ENCODE measurements at places on chromosomes 16 and 17.

DNA sequence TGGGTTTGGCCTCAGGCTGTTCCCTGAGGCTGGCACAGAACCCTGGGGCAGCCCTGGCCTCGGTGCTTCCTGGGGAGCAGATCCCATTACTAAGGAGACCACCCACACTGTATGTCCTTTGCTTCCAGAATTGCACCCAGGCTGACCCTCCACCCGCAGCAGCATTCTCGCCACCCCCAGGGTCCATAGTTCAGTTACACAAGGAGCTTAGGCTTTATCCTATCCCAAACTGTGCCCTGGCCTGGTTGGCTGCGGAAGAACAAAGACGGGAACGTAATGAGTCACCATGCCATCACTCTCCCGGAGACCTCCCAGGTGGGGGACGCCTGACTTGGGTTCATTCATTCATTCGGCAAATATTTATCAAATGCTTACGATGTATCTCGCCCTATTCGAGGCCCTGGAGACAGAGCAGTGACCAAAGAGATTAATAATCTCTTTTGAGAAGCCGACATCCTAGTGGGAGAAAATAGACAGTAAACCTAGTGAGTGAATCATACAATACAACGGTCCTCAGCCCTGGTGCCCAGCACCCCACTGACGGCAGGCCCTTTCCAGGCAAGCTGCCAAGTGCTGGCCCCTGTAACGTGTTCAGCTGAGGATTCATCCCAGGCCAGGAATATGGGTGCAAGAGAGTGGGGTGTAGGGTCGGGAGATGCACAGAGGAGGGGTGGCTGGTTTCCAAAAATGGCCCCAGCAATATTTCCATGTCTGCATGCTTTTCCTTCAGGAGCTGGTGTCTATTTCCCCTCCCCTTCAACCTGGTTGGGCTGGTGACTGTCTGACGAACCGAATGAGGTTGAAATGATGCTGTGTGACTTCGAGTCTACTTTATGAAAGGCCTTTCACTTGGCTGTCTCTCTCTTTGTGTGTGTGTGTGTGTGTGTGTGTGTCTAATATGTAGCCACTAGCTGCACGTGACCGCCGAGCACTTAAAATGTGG lies 134.2 kb downstream of the MGAT5B start:
- DNase-seq, result no peak

DNA sequence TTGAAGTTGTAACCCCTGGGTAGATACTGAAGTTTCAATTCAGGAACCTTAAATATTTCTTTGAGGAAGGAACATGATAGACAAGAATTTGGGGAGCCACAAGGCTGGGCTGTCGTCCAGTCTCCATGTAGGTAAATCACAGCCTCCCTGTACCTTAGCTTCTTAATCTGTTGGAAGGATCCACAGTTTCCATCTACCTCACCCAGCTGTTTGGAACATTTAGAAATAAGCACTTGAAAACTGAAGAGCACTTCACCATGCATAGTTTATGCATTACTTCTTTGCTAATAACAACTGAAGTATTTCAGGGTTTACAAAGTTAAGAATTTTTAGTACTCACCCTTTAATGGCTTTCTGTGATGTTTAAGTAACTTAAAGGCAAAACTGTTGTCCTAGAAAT lies 17.2 kb downstream of the TXNDC11 start:
- DNase-seq, result no peak

GRCh38 chr16:89616623-89617022 lies 3.2 kb downstream of the DPEP1 start:
- peak; percentile 66 for DNase-seq

- DNase-seq, result no peak
These were observed 6.7 kb downstream of the MNT start for GRCh38 chr17:2393954-2394749.

- no peak for DNase-seq
These were observed 32.0 kb downstream of the ZNF469 start for GRCh38 chr16:88414521-88415380.

- no peak for DNase-seq
These were observed 14.5 kb upstream of the RPL13 start for GRCh38 chr16:89545831-89546574.

DNA sequence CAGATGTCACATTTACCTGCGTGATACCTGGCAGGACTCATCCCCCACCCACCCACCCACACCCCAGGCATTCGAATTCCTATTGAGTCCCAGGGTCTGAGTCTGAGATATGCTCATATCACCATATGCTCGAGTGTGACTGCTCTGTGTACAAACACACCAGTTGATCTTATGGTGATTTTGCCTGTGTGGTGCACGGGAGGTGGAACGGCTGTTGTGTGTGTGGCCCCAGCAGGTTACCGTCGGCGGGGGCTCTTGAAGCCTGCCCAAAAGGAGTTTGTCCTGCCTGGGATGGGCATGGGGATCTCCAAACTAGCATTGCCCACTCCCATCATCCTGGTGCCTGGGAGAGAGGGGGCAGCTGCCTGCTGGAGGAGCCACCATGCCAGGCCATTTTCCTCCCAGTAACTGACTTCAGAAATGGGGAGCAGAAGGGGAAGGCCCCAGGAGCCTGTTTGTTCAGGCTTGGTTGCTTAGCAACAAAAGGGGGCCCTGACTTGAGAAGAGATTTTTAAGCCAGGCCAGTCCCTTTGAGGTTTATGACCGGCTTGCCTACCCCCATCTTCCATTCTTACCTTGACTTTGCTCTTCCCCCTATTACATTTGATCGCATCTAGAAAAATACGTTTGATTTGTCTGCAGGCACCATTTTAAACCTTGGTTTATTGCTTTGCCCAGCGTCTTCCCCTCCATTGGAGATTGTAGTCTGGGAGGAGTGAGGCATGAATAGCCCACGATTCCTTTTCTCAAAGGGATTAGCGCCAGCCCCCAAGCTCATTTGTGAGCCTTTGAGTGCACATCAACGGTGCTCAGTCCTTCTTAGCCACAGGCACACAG lies 217.7 kb downstream of the CCDC182 start:
- no peak for DNase-seq

- no peak for DNase-seq
These were observed 3.3 kb downstream of the COL1A1 start for GRCh38 chr17:50198026-50198669.
